Activated CD4-positive, alpha-beta T cell treated with anti-CD3 and anti-CD28 coated beads, Interleukin-2, amount 10 ng/mL, durations not matched to agents 24 days and 14 days (primary cell): ENCODE measurements at places on chromosomes 1 and 21. TPM values are rescaled to one million over a fixed set of nuclear protein-coding genes. Genes with fewer than 3 reads are reported as not detected.

Gene TMPRSS3
- total RNA-seq = 56.9 and 58.7 TPM in 2 replicates

Gene CFHR1
- not detected in 2 replicates for total RNA-seq

Gene ZBTB8B
- total RNA-seq = not detected in 2 replicates

Gene IL23R
- total RNA-seq = 3.1 and 3.8 TPM in 2 replicates

Gene FLG2
- total RNA-seq = not detected in 2 replicates

Gene MYOM3
- total RNA-seq = not detected in 2 replicates

Gene FMO4
- total RNA-seq = 1.0 and 1.8 TPM in 2 replicates

Gene RPTN
- total RNA-seq = not detected in 2 replicates

Gene ADGRB2
- 0.40 and 0.45 TPM in 2 replicates for total RNA-seq

Gene DNALI1
- not detected in 2 replicates for total RNA-seq

Gene KCNQ4
- 1.4 and 1.5 TPM in 2 replicates for total RNA-seq

Gene ADAMTS5
- not detected in 2 replicates for total RNA-seq

Gene TSTD1
- 41.7 and 49.7 TPM in 2 replicates for total RNA-seq

Gene TTLL10
- not detected in 2 replicates for total RNA-seq

- DNase-seq = peak; percentile 83
Measured at GRCh38 chr1:160437432-160438316, 37.3 kb downstream of the VANGL2 start.

DNA sequence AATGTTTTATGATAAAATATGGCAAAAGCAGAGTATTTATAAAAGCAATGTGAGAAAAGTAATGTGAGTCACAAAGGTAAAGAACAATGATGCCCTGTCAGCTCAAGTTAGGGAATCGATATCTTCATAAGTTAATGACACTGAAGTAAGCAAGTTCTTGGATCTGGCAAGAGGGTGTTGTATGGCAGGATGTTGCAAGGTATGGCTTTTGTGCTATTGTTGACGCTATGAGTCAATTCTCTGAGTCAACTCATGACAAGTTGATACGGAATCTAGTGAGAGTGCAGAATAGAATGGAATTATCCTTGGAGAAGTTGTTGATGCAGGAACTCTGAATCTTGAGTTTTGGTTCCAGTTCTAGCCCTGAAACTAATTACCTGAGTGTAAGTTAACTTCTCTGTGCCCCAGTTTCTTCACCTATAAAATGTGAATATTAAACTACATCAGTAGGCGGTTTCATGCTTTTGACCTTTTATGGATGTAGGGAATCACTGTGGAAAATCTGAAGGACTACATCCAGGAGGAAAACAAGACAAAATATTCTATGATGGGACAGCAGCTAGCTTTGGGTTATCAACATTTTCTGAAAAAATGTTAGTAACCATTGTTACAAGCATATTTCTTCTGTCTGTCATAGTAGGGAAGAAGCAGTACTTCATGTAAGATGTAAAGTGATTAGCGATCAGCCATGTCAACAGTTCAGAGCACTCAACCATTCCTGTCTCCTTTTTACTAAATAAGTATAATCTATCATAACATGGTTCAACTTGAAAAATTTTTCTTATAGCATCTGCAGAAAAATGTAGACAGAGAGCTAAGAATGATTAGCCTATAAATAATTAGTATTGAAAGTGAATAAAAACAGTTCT lies 96.9 kb downstream of the ATP6V1G3 start:
- DNase-seq = no peak

- DNase-seq = peak; percentile 84
Measured at GRCh38 chr1:66351913-66352312, 182.0 kb upstream of the SGIP1 start.

DNA sequence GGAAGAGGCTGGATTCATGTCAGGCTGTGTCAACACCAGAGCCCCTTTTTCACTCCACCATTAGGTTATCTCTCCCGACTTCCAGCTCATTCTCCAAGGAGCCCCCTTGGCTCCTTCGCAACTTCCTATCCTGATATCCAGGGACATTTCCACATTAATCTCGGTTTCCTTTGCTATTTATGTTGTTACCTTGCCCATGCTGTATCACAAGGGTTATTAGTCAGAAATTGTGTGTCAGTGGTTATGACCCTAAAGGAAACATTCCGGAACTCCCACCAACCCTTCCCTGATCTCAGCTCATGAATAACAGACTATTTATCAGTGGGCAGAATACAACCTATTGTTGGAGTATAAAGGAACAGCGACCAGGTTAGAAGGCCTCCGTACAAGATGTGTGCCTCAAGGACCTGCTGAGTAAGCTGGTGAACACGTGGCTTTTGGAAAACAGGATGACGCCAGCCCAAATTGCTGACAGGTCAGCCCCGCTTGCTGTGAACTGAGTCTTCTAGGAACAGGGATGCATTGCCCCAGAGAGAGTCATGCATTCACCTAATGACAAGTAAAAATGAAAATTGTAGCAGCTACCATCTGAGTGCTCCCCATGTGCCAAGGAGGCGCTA lies 121.5 kb downstream of the PLPP3 start:
- DNase-seq = no peak

GRCh38 chr1:56803561-56804156 lies 15.5 kb downstream of the FYB2 start:
- DNase-seq = no peak

- no peak for DNase-seq
Measured at GRCh38 chr1:43449708-43450069, 4.0 kb downstream of the HYI start.

- no peak for DNase-seq
Measured at GRCh38 chr1:2984399-2985061, 36.7 kb upstream of the ACTRT2 start.

DNA sequence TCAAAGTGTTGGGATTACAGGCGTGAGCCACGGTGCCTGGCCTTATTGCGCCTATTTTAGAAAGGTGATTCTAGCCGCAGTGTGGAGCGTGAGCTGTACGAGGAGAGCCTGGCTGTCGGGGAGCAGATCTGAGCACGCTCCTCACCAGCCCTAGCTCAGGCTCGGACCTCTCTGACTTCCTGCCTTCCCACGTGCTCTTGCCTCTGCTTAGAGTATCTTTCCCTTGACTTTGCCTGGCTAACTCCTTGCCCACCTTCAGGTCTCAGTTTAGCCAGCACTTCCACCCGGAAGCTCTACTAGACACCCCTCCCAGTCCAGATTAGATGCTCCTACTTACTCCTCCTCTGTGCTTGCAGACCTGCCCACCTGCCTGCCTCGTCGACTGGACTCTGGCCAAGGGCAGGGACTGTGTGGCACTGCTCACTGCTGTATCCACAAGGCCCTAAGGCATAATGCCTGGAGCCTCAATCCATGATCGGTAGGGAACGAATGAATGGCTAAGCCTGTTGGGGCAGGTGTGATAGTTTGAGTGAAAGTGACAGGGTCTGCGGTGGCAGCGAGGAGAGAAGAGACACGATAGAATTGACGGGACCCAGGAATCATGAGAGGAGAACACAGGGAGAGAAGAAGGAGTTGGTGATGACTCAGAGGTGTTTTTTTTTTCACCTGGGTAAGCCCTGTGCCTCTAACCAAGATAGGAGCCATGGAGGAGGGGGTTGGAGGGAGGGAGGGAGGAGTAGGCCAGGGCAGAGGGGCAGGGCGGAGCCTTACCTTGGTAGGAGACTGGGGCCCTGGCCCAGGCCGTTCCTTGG lies 28.1 kb upstream of the WASF2 start:
- DNase-seq = no peak

- DNase-seq = peak; percentile 92
Measured at GRCh38 chr1:209576392-209577197, 6.9 kb upstream of the CAMK1G start.

DNA sequence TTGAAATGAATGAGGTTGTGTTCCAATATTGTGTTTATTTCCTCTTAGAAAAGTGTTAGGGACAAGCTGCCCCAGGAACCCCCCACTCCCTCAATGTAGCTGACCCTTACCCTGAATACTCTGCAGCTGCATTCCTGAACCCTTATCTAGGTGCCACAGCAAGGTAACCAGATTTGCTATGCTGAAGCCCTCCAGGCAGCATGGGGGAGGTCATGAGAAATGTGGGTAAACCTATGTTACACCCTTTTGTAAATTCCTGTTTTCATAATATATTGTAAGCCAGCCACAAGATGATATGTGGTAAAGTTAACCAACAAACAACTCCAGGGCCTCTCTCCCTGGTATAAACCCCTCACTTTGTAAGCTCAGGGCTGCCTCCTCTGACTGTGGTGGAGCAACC lies 27.8 kb upstream of the CLDN8 start:
- DNase-seq = no peak

- DNase-seq = no peak
Measured at GRCh38 chr1:47894410-47895278, 102.5 kb downstream of the TRABD2B start.

- no peak for DNase-seq
Measured at GRCh38 chr1:90675161-90675847, 41.8 kb downstream of the BARHL2 start.

DNA sequence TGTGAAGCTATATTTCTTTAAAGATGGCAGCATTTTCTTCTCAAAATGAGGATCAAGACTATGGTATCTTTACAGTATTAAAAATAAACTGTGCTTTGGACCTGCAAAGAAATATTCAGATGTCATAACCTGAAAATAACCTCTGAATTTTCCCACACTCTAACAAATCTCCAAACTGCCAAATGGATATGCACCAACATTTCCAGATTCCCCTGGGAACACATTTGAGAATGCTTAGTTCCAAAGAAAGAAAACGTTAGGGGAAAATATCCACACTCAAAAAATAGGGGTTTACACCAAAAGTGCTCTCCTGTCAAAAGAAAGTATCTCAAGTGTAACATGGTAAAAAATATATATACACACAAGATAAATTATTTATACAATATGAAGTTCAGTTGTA lies 69.1 kb upstream of the ARHGAP29 start:
- DNase-seq = no peak

DNA sequence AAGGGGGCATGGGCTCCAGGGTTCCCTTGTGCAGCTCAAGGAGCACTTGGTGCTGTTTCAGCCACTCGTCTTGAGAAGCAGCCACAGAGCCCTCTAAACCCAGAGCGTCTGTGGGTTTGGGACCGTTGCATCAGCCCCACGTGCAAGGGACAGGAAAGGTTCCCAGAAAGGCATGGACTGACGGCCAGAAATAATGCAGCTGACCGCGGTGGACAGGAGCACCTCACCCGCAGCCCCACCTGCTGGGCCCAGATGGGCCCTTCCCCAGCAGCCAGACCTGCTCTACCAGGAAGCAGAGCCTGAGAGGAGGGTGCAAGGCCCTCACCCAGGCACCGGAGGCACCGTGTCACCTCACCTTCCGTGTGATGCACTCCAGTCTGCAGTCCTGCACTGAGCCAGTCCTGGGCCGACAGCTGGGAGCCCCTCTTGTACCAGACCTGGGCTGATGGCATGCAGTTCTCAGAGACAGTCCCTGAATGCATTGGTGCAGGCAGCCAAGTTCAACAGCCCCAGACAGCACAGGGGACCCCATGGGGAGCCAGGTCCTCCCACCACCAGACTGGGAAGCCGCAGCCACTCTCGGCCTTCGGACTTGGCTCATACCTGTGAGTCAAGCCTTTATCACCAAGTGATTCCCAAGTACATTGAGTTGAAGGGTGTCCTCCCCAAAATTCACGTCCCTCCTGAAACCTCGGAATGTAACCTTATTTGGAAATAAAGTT lies 4.8 kb upstream of the TFF3 start:
- DNase-seq = no peak

- peak; percentile 62 for DNase-seq
Measured at GRCh38 chr1:19710825-19711611, 46.3 kb downstream of the HTR6 start.

DNA sequence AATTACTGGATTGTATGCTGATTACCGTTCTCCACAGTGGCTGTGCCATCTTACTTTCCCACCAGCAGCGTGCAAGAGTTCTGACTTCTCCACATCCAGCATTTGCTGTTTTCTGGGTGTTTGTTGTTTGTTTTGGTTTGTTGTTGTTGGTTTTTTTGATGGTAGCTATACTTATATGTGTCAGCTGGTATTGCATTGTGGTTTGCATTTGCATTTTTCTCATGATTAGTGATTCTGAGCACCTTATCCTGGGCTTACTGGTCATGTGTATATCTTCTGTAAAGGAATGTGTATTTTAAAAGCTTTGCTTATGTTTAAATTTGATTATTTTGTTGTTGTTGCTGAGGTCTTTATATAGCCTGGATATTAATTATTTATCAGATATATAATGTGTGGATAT lies 66.9 kb upstream of the MAP1LC3C start:
- no peak for DNase-seq

- peak; percentile 83 for DNase-seq
Measured at GRCh38 chr21:36504067-36505058, 24.4 kb upstream of the CLDN14 start.

DNA sequence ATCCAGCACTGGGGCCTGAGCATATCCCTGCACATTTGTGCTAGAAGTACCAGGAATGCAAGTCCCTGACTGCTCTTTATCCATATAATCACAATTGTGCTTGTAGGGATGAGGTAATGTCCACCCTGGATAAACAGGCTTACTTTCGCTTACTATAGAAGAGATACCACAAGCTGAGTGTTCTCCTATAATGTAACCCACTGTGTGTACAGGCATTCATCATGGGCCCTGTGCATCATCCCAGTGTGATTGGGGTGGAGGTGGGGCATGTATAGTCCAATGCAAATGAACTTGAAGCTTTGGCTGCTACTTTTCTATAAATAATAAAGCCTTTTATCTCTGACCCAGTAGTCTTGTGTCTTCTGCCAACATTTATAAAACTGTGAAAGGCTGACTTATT lies 69.3 kb downstream of the MAN1A2 start:
- no peak for DNase-seq

- no peak for DNase-seq
Measured at GRCh38 chr1:5108740-5109139, 454.3 kb downstream of the AJAP1 start.

DNA sequence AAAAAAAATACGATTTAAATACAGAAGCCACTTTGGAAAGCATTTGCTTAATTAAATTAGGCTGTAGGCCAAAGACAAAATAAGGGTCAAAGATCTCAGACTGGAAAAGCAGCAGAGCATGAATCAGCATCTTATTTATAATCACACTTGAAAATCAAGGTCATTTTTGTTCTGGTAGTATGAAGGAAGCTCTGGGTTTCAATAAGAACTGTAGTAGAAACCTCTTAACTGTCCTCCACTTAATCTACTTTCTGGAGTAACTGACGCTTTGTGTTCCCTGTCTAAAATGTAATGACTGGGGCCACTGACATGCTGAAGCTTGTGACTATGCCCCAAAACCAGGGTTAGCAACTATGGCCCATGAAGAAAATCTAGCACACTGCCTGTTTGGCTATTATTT lies 450.7 kb upstream of the ZP4 start:
- no peak for DNase-seq

DNA sequence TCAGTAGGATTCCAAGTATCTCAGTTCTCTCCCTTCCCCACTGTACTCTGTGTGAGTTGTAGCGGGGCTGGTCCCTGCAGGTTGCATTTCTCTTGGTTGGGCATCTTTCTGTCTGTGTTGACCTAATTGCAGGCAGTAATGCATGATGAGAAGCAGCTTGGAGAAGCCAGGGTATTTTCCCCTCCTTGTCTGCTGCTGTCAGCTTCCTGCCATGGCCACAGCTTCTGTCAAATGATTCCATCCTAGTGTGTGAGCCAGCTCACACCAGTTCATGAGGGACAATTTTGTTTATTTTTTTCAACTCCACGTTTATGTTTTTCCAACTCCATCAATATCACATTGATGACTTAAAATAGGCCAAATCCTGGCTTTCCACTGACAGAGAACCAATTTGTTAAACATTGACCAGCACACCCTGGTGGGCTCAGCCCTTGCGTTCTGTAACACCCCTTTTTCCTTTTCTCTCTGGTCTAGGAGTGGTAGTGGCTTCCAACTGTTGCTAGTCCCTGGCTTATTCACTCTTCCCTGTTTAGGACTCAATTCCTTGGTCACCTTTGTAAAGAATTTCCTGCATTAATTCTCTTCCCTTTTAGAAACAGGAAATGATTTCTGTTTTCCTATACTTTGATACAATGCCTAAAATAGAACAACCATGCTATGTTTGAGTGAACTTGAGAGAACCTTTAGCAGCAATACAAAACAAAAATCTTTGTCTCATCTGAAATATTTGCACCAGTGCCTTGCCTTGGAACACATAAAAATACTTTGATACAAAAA lies 44.9 kb upstream of the APOBEC4 start:
- no peak for DNase-seq
